ENCODE measurements at places on chromosomes 5 and 9.

DNA sequence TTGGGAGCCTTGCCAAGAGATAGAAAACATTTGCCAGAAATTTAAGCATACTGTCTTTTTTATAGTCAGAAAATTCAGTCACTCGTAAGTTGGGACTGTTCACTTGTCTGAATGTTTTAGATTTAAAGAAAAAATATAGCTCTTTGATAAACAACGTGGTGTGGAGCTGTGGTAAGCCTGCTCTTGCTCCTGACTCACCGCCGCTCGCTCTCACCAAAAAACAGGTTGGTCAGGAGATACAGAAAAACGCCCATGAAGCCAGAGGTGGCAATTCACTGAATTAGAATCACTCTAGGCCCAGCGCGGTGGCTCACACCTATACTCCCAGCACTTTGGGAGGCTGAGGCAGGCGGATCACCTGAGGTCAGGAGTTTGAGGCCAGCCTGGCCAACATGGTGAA, 6.2 kb downstream of the LNPEP start:
- no peak for DNase-seq

DNA sequence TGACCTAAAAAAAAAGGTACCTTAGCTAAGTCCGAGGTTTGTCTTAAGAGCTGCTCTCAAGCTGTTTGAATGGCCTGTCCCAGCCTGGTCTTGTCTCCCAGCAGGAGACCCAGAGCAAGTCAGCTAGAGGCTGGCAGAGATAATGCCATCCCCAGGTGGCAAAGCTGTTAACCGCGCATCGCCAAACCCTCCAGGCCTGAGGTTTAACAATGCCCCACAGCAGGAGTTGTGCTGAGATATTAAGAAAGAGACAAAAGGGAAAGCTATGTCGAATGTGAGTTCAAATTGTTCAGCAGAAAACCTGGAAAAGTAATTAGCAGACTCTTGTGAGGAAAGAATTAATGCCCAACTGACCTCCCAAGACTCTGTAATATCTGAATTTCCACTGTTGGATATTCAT, 187.1 kb downstream of the FSTL4 start:
- DNase-seq, result no peak

DNA sequence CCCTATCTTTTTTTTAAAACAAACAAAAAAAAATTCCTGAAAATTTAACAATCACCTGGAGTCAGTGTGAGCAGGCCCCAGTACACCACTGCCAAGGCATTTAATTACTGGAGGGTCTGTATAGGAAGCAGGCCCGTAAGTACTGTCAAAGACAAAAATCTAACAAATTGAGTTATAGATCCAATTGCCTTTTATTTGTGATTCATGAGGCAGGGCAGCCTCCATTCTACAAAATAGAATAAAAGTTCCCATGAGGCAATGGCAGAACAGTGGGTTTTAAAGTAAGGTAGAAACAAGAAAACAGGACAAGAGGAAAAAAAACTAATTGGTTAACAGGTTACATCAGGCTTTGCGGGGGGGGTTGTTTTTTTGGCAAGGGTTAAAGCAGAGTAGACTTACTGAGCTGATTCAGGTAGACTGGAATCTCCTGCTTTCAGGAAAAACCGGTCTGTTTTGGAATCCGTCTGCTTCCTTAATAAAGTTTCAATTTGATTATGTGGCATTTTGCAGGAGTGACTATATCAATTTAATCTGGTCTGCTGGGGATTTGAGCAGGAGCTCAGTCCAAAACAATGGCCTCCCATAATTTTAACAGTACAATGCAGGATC, 48.9 kb downstream of the AUH start:
- no peak for DNase-seq

GRCh38 chr9:79709743-79710674, 138.2 kb downstream of the TLE4 start:
- no peak for DNase-seq

- no peak for DNase-seq
Measured at GRCh38 chr5:169281625-169282024, 19.3 kb downstream of the SLIT3 start.

DNA sequence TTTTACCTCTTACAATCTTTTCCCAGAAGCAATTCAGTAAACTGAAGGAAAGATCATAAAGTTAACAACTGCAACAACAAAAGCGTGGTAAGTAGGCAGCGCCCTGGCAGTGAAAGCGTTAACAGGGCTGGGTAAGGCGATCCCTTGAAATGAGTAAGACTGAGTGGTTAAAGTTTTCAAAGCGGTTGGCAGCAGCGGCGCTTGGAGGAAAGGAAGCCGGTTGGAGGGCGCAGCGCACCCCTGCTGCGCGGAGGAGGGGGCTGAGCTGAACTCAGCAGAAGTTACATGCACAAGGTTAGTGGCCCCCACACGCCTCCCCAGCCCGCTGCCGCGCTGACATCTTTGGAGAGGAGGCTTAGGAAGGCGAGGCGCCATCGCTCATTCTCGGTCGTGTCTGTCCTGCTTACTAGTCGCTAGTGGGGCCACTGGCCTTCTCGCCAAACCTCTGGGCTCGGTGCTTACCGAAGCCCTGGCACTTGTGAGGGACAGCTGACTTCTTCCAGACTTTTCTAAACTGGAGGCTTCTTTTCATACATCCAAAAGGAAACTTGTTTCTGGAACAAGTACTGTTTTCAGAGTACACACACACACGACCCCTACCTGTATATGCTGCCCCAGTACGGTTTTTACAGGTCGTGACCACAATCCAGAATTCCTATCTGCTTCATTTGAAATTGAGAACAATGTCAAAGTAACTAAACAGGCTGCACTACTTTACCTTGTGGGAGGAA, at the start of gene SH3RF2:
TSS of gene SH3RF2 (plus strand) at position 178 of the 731 bp plus-strand sequence. CDS start 1,351 bp downstream, outside the sequence.
- DNase-seq, result no peak
